ENCODE measurements at places on chromosomes 2 and 18.

DNA sequence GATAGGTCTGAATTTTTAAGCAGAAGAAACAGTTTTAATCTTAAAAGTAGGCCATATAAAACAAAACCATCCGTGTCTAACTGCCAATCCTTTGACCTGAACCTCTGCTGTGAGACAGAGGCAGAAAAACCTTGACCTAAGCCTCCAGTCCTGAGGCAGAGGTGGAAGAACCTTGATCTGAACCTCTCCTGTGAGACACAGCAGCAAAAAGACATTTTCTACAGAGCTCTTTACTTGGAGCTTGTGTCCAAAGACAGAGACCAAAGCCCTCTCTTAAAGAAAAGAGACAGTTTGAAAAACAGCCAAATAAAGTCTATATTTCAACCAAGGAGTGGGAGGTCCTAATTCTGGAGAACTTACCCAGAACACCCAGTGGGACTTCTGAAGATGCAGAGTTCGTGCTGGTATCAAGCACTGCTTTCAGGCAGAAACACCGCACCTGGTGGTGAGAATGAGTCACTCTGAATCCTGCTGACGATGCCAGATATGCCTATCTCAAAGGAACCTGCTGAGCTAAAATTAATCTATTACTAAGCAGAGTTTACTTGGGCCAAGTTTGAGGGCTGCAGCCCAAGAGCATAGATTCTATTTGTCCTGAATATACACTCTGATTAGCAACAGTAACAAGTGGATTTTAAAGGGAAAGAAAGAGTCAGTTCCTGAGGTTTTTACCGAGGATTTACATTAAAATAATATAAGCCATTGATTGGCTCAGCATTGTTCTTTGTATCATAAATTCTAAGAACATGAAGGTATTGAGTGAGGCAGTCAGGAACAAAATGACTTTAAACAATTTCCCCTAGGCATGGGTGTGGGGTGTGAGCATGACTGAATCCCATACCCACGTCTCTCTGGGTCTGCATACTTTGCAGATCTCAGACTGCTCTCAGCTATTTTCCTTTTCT is 806.4 kb downstream of the TRIB2 start:
- no peak for DNase-seq

- DNase-seq: no peak
Measured at GRCh38 chr2:127177617-127178263, 42.4 kb downstream of the CYP27C1 start.

- DNase-seq: no peak
Measured at GRCh38 chr18:60202708-60203107, 169.9 kb downstream of the MC4R start.

DNA sequence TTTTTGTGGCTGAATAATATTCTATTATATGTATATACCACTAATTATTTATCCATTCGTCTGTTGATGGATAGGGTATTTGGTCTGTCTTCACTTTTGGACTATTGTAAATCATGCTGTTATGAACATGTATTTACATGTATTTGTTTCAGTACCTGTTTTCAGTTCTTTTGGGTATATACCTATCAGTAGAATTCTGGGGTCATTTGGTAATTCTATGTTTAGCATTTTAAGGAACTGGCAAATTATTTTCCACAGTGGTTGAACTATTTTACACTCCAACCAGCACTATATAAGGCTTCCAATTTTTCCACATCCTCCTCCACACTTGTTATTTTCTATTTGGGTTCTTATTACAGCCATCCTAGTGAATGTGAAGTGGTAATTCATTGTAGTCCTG is 12.4 kb upstream of the TANK start:
- DNase-seq: no peak

GRCh38 chr18:75335511-75335910 is 92.0 kb downstream of the SMIM21 start:
- DNase-seq: no peak

GRCh38 chr18:48580782-48581181 is 42.0 kb downstream of the CTIF start:
- DNase-seq: no peak

- DNase-seq: no peak
Measured at GRCh38 chr2:162839419-162839818, 852 bp upstream of the KCNH7 start.

Measured in suppressor macrophage treated with lipopolysaccharide for 1 hour (primary cell).